NT2/D1 (cell line): ENCODE measurements at places on chromosomes 2 and 18.

- no peak for DNase-seq
These were observed 15.7 kb upstream of the TTC39C start for GRCh38 chr18:23998820-23999219.

- DNase-seq, result no peak
These were observed 55.7 kb downstream of the NPAS2 start for GRCh38 chr2:100875516-100876230.

GRCh38 chr18:57149531-57149930, 2.6 kb downstream of the BOD1L2 start:
- no peak for DNase-seq

GRCh38 chr2:218002845-218003180, at the start of gene TNS1:
Gene TNS1, minus strand, starts transcription at chr2:218002995. Its CDS starts 123 bp downstream, at chr2:218002872.
- no peak for DNase-seq

GRCh38 chr18:46010676-46011075, 43.5 kb upstream of the EPG5 start:
- DNase-seq, result no peak

- DNase-seq, result no peak
These were observed 4.5 kb upstream of the MTLN start for GRCh38 chr2:110216803-110217202.

- DNase-seq, result no peak
These were observed 141.4 kb upstream of the LTBP1 start for GRCh38 chr2:32805104-32806095.

DNA sequence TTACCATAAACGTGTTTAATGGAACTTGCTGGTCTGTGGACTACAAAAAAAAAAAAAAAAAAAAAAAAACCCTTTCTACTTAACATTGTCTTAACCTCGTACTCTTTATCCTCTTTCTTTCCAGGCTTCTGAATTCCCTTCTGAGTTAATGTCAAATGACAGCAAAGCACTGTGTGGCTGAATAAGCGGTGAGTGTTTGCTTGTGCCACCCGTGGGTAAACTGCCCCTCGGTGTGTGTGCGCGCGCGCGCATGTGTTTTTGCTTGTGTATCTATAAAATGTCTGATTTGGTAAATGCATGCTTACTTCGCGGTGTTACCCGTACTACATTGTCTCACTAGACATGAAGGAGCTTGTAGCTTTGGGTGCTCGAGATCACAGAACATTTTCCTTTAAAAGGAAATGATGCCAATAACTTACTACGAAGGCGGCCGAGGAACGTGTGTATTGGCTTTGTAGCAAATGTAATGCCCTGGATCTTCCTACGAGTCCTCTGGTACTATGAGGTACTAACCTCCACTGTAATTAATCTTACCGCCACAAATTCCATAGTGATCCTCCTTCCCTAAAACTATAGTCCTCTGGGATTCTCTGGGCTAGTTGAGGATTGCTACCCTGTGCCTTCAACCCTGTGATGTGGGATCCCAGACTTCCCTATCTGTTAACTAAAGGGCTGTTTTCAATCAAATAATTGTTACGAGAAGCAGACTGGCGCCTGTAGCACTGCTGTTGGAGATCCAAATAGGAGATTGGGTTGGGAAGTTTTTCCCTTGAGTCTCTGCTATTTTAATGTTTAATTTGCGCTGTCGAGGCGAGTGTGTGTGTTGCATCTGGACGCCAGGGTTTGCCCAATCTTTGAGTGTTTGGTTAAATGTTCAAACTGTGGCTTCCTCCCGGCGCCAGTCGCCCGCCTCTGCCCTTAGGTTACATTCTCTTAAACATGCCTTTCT, 1.1 kb downstream of the ID2 start:
- no peak for DNase-seq

DNA sequence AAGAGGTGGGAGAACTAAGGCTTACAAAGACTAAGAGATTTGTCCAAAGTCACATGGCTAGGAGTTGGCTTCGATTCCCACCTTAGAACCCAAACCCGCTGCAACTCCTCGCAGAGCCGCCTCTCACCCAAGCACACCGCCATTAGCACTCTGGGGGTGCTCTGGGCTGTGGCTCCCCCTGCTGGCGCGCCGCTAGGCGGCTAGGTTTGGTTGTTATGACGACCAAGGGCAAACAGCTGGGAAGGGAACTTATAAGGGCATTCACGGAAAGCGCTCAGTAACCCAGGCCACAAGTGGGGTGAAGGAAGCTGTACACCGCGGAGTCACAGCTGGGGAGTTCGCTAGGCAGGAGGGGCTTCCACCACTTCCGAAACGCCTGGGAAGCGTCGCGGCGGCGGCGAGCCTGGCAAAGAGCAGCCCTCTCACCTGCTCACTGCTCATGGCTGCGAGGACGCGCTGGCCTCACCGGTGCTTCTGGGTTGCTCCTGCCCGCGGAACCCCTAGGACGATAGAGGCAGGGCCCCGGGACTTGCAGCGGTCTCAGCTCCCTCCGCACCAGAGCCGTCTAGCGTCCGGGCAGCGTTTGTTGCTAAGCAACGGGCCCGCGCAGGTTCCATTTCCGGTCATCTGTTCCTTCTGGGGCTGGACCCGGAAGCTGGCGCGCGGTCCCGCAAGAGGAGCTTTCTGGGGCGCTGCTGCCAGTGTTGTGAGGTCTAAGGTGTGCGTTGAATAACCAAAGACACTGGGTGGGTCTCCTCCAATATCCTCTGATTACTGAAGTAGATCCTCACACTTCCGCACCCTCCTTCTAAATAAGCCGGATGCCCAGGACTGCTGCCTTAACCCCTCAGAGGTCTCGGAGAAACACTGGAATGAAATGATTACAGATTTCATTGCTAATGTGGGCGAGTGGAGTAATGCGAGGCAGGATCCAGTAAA, at the start of gene DNAH7:
TSS of gene DNAH7 (minus strand) at position 567 of the 939 bp plus-strand sequence. CDS start at position 441, 126 bp downstream.
- DNase-seq, result peak; percentile 77

DNA sequence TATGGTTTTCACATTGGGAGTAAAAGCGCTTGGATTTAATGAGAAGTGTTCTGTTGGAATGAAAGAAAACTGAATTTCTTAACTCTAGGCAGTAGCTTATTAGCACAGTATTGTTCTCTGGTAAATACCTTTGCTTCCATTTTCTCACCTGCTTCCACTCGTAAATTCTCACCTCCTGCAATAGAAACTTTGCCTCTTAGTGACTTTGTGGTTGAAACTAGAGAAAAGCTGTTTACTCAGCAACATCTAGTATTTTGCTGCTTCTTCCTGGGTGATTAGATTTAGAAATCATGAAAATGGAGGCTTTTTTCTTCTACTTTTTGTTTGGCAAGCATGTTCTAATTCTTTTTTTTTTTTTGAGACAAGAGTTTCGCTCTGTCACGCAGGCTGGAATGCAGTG, 385.4 kb downstream of the SPAG16 start:
- DNase-seq, result no peak

DNA sequence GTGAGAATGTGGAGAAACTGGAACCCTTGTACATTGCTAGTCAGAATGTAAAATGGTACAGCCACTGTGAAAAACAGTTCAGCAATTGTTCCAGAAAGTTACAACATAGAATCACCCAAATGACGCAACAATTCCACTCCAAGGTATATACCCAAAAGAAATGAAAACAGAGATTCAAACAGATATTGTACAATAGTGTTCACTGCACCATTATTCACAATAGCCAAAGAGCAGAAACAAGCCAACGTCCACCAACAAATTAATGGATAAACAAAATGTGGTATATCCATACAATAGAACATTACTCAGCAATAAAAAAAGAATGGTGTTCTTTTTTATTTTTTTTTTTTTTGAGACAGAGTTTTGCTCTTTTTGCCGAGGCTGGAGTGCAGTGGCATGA, 10.9 kb downstream of the CLASP1 start:
- DNase-seq, result no peak

DNA sequence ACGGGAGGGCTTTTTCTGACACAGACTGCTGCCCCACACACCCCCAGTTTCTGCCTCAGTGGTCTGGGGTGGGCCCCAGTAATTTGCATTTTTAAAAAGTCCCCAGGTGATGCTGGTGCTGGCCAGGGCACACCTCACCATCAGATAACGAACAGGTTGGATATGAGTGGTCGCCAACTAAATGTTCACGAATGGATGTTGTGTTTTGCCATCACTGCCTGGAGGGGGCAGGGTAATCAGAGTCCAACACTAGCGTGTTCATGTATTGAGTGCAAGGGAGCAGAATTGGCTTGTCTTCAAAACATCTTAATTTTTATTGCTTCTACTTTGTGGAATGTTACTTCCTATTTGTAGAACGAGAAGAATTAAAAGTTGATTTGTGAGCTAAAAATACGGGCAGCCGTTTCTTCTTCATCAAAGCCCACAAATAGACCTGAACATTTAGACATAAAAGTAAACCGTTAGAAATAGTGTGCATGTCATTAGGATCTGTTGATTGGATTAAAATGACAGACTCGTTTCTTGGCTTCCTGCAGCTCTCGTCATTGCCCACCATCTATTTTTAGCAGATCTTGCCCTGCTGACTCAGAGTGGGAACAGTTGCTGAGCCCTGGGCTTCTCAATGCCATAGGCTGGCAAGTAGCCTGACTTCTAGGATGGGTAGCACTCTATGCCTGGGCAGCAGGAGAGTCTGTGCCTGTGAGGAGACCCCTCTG, 45.2 kb downstream of the NCK2 start:
- no peak for DNase-seq

DNA sequence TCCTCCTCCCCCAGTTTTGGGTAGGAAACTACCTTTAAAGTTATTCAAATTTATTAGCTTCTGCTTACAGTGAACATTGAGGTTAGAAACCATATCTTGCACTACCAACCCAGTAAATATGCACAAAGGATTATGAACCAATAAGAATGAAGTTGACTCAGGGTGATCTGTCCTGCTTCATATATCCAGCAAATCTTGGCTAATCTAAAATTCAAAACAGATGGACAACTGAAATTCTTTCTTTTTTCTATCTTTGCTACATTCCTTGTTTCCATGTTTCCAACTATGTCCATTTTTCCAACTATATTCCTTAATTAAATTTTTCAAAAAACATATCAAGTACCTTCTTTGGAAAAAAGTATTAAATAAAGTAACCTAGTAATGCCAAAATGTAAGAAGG, 149.3 kb downstream of the FAM124B start:
- no peak for DNase-seq

DNA sequence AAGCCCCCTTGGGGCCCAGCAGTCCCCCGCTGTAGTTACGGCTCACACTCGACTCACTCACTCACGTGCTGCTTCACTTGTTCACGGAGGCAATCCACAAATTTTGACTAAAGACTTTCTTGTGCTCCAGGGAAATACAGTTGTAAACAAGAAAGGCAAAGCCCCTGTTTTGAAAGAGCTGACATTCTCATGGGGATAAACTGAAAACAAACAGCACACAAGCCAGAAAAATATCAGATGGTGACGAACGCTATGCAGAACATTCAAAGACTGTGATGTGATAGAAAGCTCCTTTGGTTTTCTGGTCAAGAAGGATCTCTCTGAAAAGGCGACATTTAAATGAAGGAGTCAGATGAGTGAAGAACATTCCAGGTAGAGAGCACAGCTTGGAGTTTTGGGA, 385.3 kb upstream of the SMIM21 start:
- no peak for DNase-seq

DNA sequence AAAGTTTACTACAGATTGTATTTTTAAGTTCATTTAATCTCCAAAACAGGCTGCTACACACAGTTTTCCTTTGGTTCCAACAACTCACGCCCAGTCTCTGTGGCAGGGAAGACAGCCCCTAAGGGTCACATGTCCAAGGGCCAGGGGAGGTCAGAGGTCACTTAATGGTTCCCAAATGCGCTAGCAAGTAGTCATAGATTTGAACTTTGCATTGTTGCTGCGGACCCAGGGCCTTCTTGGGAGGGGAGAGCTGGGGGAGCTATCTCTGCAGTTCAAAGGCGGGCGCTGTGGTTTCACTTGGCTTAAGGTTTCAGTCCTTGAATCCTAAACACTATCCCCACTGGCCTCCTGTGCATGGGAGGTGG, 74.8 kb upstream of the ZNF532 start:
- DNase-seq, result no peak

DNA sequence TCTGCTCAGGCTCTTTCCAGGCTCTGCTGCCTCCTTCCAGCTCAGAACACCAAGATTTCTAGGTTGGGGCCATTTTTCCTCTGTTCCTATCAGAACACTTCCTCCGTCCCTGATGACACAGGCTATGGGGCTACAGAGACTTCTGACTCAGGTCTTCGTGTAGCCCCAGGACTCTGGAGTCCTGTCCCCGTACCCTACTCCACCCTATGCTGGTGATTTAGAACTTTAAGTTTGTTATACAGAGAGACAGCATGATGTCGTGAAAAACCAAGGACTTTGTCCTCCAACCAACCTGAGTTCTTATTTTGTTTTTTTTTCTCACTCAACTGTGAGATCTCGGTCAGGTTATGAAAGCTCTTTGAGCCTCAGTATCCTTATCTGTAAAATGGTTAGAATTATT, 78.7 kb downstream of the HS1BP3 start:
- no peak for DNase-seq

- peak; percentile 9 for DNase-seq
These were observed 851 bp downstream of the EIF2AK3 start for GRCh38 chr2:88626171-88627054.

DNA sequence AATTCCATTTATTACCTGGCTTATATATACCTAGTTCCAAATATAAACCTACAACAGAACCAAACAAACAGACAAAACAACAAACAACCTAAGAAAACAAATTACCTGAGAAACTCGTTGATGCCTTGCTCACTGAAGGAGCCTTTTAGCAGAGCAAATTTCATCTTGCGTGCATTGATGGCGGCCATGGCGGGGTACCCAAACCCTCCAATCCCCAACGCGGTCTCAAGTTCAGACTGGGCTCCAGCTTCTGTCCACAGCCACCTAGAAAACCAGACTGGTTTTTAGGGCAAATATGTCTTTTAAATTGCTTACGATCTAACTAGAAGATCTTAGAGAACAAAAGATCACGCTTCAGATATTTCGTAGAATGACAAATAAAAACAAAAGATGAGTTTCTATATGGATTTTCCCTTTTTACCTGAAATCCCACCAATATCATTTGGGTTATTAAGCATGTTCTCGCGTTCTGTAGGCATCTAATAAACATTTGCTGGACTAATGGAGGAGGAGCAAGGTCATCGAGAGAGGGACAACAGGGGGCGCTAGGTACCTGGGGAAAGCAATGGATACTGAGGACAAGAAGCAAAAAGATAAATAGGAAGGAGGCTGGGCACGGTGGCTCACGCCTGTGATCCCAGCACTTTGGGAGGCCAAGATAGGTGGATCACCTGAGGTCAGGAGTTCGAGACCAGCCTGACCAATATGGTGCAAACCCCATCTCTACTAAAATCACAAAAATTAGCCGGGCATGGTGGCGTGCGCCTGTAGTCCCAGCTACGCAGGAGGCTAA, 25.2 kb downstream of the PDIA6 start:
- peak; percentile 33 for DNase-seq

DNA sequence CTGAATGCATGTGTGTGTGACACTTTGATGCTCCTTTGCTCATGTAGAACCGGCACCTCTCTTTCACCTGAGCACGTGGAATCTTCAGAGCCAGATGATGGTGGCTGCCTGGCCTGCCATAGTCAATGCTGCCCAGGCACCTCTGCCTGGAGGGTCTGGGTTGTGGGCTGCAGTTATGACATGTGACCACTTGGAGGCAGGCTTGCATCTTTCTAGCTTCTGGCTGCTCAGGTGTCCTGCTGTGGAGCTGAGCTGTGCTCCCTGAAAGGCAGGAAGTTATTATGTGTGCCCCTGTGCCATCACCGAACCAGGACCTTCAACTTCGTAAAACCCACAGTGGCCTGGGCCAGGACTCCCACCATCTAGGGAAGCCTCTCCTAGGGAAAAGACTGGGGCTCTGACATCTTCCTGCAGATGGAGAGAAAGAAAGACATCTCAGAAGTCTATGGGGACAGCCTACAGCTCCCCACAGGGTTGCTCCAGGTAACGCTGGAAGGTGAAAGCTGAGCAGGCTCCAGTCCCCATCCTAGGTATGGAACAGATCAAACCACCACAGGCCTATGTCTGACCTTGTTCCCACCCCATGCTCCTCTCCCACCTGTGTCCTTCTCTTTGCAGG, 30.2 kb downstream of the PSD4 start:
- DNase-seq, result peak; percentile 67
